ENCODE measurements at places on chromosomes 12 and 14.
A peak's percentile ranks its signal among the peaks of the same experiment; 100 is the strongest.

GRCh38 chr12:10717410-10717809, 5.7 kb downstream of the YBX3 start:
- DNase-seq: no peak

DNA sequence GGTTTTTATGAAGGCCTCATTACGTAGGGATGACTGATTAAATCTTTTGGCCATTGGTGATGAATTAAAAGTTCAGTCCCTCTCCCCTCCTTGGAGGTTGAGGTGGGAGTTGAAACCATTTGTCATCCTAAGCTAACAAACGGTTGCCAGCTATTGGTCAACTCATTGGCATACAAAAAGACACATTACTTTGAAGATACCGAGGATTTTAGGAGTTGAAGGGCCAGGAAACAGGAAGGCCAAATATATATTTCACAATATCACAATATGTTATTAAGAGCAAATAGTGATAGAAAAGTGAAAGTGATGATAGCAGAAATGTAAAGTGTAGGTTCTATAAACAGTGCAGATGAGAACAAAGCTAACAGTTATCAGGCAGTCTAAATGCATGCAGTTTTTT, 24.4 kb downstream of the RCOR1 start:
- no peak for DNase-seq

- no peak for DNase-seq
Observed at GRCh38 chr12:79706676-79707075, 15.9 kb upstream of the PAWR start.

DNA sequence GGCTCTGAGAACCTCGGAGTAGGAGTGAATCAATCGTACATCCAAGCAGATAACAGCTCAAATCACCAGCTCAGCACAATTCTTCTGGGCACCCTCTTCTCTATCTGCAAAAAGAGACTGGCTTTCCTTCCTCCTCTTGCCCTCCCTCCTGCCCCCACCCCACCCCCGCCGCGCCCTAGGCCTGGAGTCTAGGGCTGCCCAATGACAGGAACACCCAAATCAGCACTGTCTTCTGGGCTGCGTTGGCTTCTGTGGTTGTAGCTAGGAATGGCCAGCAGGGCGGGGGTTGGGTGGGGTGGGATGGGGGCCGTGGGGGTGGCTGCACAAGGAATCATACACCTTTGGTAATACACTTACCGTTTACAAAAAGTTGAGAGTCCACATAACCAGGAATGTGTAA, 28.0 kb upstream of the TMCC3 start:
- DNase-seq: peak; percentile 66

DNA sequence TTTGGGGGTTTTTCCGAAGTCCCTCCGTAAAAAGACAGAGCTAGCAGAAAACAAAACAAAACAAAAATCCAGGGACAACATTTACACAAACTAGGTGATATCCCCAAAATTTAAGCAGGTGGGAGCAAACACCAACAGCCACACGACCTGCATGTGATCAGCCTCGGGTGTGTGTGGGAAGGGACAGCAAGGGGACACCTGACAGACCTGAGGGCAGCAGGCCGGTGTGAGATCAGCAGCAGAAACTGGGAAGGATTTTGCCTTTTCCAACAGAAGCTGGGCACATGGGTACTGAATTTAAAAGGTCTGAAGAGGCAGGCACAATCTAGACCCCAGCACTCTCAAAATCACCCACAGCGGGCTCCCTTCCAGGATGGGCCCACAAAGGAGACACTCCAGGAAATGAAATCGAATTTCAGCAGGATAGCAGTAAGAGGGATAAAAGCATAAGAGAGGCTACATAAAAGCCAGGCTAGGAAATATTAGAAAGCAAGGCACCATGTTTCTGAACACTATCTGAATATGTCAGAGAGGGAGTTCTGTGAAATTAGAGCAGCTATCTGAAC, 36.5 kb upstream of the SELPLG start:
- DNase-seq: no peak

DNA sequence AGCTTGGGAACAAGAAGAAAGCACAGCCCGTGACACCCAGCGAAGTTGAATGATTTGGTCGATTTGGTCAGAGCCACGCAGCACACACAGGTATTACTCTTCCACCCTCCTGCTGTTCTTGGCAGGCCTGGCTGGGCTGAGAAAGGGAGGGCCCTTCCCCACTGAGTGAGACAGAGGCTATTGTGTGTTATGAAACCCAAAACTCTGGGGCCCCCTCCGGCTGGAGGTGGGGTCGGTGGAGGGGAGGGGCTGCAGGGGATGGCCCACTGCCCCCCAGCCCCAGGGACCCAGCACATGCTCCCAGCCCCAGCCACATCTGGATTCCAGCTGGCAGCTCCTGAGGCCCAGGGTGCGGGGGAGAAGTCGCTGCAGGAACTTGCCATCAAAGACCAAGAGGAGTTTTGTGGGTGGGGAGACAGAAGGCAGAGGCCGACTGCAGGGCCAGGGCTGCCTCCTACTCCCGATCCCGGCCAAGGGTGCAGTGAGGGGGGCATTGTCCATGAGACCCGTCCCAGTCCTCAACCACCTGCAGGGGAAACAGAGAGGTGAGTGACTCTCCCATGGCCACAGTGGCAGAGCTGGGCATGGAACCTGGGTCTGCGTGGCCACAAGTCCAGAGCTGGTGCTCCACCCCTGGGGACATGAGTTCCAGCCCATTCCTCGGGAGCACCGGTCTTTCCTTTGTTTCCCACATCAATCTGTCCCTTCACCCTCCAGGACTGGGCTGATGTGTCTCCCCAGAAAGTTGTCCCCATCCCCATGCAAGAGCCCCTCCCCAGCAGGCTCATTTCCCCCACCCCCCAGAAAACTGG, 8.7 kb downstream of the TMEM119 start:
- no peak for DNase-seq

GRCh38 chr12:43235721-43236120, 316.3 kb downstream of the ADAMTS20 start:
- DNase-seq: no peak

GRCh38 chr12:47832263-47832933, 12.7 kb upstream of the HDAC7 start:
- DNase-seq: no peak

GRCh38 chr14:99757331-99758070, 35.7 kb upstream of the EML1 start:
- no peak for DNase-seq

DNA sequence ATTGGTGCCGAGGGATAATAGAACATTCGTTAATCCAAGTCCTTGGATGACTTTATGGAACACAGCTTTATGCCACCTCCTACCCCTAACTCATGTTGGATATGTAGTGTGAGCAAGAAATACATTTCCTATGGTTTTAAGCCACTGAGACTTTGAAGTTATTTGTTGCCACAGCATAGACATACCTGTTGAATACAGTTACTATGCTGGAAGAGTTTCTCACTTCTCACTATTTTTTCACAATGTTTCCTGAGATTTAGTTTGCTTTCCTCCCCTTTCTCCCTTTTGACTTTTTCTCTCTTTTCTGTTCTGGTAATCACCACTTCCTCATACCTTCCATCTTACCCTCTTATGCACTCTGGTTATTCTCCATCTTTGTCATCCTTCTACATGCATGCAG, 7.5 kb upstream of the CLEC4E start:
- DNase-seq: no peak

DNA sequence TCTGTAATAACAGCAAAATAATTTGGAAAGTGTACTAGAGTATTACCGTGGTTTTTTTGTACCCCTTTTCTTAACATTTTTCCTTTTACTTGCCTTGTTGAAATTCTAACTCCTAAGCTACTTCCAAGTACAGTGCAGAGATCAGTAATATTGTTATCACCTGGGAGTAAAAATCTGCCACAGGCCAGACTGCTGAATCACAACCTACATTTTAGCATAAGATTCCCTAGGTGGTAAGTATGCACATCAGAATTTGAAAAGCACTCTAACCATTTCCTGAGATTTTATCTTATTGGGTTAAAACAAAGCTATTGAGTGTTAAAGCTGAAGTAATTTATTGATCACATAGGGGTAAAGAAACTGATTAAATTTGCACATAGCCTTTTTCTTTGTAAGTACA, 55.2 kb upstream of the KCNH3 start:
- no peak for DNase-seq

DNA sequence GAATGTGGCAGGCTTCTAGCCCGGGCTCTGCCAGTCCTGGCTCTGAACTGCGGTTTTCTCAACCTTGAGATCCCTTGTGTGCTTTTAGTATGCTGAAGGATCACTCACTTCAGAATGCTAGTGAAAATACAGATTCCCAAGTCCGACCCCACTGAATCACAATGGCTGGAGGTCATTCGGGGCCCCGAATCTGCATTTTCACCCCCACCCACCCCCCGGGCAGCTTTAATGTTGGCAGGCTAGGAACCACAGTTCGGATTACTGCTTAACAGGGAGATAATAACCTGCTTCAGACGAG, 573 bp upstream of the SUSD6 start:
- no peak for DNase-seq

- DNase-seq: no peak
Observed at GRCh38 chr12:65830305-65830704, 6.0 kb downstream of the HMGA2 start.

- DNase-seq: no peak
Observed at GRCh38 chr12:107597695-107598410, 87.7 kb upstream of the PWP1 start.

DNA sequence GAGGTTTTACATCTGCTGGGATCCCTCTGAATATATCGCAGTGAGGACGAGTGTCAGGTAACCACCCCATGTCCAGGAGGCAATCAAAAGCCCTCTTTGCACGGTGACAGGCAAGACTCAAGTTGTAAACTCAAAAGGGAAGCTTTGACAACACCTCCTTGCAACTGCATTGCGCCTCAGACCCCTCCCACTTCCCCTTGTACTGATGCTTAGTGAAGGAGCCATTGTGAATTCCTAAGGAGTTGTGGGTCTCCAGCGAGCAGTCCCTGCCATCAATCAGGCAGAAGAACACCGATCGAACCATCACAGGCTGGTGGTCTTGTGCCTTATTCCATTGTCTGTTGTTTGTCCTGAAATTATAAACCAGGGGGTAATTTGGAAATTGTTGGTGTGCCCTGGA, 112.6 kb downstream of the CCDC60 start:
- no peak for DNase-seq

DNA sequence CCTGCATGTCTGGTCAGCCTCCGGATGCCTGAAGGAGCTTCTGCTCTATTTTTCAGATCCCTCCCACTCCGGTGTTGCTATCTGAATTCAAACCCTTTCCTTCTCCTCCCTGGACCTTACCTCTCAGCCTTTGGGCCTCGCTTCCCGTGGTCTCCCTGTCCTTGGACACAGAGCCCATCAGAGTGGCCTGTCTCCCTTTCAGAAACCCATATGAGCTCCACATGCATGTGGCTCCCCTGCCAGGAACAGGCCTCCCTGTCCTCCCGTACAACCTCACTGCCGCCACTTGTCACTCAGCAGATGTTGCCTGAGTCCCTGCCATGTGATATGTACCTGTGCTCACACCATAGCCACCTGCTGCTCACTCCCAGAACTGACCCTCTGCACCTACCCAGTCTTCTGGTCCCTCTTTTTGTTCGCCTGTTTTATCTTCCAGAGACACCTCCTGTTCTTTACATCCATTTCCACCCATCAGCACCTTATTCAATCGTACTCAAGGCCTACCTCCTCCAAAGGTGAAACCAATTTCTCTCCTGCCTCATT, 182.5 kb downstream of the ZFP36L1 start:
- DNase-seq: no peak

GRCh38 chr12:22625762-22626294, 857 bp downstream of the ETNK1 start:
- no peak for DNase-seq

DNA sequence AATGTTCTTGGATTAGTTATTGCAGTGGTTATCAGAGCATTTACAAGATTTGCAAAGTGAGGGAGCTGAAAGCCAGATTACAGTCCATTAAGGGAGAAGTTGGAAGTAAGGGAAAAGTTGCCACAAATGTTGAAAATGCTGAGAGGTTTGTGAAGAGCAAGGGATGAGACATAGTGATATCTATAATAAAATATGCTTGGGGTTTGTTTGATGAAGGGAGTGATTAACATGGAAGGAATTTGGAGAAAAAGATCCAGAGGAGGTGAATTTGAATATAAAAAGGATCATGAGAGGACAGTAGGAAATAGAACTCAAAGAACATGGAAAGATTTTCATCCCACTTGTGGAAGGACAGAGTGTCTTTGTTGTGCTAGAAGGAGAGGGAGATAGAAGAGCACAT, 19.3 kb upstream of the CCER1 start:
- no peak for DNase-seq

DNA sequence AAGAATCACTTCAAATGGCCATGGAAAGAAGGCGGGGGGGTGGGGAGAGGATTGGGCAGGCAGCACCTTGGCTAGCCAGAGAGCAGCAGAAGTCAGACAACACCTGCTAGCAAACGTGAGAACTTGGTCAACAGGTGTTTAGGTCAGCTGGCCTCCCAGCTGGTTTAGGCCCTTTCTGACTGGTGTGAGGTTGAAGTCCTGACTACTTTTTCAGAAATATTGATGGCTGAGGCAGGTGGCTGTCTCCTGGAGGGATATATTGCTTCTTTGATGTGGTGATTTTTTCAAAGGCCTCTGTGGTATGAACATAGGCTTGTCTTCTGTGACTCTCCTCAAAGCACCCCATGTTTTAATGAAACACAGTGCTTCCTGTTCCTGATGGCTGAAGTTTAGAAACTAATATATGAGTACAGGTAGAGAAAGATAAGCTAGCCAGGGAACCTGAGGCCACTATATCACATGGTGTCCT, 238.2 kb upstream of the SSTR1 start:
- DNase-seq: no peak

Measured in Right ventricle myocardium inferior (tissue), 1 donor.